ENCODE measurements at places on chromosomes 13 and 19.

GRCh38 chr13:97224544-97225300 is 2.6 kb downstream of the MBNL2 start:
- peak; percentile 31 for DNase-seq

DNA sequence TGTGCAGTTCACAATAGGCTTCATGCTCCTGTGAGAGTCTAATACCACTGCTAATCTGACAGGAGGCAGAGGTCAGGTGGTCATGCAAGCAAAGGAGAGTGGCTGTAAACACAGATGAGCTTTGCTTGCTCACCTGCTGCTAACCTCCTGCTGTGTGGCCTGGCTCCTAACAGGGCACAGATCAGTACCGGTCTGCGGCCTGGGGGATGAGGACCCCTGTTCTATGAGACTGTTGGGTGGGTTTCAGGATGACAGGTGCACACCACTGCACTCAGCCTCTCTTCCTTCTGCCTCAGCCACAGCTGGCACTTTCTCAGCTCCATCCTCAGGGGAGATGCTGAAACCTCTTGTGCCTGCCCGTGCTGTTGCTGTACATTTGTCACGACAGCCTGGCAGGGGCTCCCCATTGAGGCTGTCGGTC is 9.7 kb downstream of the CLEC4G start:
- DNase-seq, result no peak

- DNase-seq, result no peak
These were observed 78.8 kb downstream of the MAP4K1 start for GRCh38 chr19:38538793-38539528.

GRCh38 chr19:1811472-1811894 is 593 bp downstream of the ATP8B3 start:
- peak; percentile 80 for DNase-seq

DNA sequence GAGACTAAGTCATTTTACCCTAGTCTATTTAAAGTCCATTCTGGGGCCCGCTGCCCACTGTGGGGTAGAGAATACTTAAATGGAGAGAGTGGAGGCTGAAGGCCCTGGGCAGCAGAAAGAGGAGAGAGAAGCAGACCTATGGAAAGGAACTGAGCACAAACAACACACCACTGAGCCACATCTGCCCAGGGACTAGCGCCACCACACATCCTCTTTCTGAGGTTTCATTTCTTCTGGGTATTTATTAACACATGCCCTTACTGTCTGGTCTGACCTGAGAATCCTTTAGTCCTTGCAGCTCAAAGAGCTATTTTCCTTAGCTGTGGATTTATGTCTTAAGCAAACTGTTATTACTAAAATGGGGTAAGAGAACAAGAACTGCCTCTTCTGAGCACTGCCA is 154.0 kb downstream of the NALCN start:
- no peak for DNase-seq

DNA sequence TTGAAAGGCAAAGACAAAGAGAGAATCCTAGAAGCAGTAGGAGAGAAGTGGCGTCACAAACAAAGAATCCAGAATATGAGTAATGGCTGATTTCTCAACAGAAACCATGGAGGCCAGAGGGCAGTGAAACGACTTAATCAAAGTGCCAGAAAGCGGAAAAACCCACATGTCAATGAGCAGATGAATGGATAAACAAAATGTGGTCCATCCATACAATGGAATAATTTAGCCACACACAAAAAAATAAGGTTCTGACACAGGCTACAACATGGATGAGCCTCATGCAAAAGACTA is 52.2 kb upstream of the RANBP3 start:
- DNase-seq, result peak; percentile 70

DNA sequence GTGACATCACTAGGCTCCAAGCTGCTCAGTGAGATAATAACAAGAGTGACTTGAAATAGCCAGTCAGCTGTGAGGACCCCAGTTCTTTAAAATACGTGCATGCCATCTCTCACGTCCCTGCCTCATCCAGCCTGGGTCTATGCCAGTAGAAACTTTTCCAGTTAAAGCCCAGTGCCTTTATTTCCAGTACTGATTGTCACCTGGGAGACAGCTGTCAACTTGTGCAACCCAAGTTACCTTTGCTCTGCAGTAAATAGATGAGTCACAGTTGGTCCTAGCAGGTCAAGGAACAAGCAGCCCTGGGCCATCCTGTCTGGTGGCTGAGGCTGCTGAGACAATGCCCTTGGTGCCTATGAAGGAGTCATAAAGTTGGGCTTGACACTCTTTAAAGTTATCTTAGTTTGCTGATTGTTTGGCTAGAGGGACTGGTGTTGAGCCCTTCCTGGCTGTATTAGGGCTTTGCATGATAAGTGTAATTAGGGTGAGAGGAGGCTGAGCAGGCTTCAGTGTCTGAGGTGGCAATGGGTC is 228.7 kb downstream of the LACC1 start:
- DNase-seq, result no peak

DNA sequence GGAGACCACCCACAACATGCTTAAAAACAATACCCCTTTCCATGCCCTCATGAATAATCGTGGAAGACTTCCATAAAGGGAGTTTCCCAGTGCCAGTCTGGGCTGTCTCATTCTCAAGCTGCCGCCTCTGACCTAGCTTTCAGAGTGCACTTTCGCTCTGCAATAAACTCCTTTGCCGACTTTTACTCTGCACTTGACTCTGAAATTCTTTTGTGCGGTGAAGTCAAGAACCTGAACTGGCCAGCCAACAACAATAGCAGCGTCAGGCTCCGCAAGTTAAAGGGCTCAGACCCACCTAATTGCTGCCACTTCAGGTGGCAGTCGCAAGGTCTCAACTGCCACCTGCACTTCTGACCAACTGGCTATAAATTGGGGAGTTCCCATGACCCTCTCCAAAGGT is 10.3 kb upstream of the LEUTX start:
- DNase-seq, result no peak

Measured in foreskin fibroblast (primary cell).